ENCODE measurements at places on chromosomes 3 and 15. TPM values are rescaled to one million over a fixed set of nuclear protein-coding genes. Genes with fewer than 3 reads are reported as not detected.

DNA sequence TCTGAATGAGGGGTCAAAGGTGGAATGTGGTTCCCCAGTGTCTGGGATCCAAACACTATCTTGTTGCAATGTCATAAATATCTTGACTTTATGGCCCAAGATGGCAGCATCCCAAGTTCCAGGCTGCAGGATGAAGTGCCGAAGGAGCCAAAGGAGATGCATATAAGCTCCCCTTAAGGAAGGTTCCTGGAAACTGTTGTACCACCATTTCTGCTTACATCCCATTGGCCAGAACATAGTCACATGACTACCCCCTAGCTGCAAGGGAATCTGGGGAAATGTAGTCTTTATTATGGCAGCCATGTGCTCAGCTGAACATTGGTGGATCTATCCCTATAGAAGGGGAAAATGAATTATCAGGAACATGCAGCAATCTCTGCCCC lies 54.3 kb downstream of the BDH1 start:
- no peak for DNase-seq

DNA sequence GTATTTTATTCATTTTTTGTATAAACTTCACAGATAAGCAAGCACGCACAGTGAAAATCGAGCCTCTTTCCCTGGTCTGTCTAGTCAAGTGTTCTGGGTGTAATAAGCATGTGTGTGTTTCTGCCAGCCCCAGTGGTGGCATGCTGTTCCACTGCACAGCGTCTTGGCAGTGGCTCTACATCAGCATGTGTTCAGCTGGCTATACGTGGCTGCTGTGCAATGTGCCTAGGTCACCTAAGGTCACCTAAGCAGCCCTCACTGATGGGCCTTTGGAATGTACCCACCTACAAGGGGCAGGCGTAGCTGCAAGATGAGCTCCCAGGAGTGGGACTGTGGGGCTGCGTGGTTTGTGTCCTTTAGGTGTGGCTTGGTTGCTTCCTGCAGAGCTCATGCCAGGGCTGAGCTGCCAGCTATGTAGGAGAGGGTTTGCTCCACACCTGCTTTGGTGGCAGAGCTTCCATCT lies 4.9 kb downstream of the LIMD1 start:
- DNase-seq, result peak; percentile 74

Gene GOLGA8T
- 0.26 TPM for total RNA-seq

DNA sequence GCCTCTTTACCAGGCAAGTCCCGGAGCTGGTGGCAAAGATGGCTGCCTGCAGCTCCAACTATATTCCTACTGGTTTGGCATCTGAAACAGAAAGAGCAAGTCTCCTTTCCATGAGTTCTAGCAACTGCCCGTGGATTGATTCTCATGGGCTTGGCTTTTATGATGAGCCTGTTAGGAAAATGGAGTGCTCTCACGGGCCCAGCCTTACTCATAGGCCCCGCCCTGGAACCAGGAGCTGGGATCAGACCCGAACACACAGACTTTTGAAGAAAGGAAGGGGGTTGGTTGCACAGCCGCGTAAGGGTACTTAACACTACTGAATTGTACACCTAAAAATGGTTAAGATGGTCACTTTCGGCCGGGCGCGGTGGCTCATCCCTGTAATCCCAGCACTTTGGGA lies 2.9 kb downstream of the NRROS start:
- DNase-seq, result no peak

- DNase-seq, result peak; percentile 79
Measured at GRCh38 chr3:134794950-134795745, at the start of gene EPHB1. Gene EPHB1 (plus strand): TSS chr3:134795260.

- DNase-seq, result no peak
Measured at GRCh38 chr15:27770769-27771554, 328.2 kb downstream of the OCA2 start.

DNA sequence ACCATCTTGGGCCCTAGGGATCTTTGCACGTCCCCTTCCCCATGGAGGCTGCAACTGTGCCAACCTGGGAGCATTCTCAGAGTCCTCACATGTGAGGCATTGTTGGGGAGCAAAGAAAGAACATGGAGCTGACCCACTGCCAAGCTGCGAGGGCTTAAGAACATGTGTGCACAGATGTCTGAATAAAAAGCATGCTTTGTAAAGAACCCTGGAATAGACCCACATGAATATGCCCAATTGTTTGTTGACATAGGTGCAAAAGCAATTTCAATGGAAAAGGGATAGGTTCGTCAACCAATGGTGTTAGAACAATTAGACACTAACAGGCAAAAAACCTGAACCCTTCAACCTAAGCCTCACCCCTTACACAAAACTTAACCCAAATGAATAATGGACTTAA lies 9.3 kb downstream of the PGPEP1L start:
- no peak for DNase-seq

Gene ZNF385D
- 3.9 TPM for total RNA-seq

DNA sequence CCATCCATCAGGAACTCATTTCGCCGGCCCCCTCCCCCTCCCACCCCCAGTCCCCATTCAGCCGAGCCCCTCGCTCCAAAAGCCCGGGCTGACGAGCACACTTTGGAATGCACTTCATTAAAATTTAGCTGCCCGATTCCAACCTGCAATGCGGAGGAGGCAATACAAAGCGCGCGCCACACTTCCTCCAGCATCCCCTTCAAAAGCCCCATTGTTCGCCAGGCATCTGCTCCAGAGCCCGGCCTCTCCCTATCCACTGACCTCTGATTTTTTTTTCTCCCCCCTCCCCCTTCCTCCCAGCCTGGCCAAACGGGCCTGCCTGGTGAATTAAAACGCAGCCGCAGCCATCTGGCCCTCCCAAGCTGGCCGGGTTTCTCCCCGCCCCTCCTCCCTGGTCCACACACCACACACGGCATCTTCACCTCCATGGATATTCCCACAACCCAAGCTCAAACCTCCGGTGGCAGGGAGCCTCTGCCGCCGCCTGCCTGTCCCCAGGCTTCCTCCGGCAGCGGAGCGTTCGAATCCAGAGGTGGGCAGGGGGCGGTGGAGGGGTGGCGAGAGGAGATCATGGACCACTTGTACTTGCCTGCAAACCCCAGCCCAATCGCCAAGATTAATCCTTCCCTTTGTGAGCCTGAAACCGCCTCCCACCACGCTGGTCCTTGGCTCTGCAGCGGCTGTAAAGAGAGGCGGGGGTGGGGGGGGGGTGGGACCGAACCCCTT lies 441.3 kb downstream of the MAGI1 start:
- peak; percentile 47 for DNase-seq

Gene ZKSCAN7
- total RNA-seq, result 7.0 TPM

GRCh38 chr3:10248984-10249748 lies 907 bp downstream of the TATDN2 start:
- peak; percentile 24 for DNase-seq

Gene GADL1
- total RNA-seq, result not detected

GRCh38 chr3:187520027-187520945 lies 149.9 kb downstream of the SST start:
- DNase-seq, result no peak

DNA sequence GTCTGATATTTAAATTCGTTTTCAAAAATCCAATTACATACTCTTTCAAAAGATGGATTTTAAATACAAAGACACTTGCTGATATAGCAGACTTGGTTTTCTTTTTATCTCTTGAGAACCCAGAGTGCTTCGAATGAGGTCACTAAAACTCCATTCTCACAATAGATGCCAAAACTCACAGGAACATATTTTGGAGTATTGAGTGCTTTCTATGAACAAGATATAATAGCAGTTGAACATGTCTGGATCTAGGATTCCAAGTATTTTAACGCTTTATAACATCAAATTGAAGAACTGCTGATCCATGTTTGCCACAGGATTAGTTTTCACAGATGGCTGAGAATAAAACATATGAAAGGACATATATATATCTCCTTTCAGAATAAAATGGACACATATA lies 113.2 kb downstream of the SAMMSON start:
- no peak for DNase-seq

Gene SNRPA1
- total RNA-seq, result 26.2 TPM

DNA sequence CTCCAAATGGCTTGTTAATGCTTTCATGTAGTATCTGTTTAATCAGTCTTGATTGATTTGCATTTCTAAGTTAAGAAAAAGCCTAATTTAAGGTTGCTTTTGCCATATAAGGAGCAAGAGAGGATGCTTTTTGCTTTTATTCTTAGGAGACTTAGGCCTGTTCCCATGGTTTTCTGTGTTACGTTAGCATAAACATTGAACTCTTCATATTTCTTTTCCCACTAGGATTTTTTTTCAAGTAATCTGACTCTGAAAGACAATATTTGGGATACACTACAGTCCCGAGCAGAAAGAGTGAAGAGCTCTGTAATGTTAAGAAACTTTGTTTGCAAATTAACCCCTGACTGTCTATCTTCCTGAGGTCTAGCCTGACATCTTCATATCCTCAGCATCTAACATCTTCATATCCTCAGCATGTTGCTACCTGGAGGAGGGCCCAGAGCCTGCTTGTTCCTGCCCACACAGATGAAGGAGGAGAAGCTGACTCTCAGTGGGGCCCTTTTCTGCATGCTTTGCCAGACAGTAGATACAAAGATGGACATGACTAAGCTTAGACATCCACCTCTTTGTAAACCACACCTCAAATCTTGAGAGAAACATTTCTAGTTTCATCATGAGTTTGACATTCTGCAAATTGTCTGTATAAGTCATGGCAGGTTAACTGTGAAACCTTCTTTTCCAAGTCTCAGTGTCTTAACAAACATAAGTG lies 86.2 kb upstream of the COL6A5 start:
- no peak for DNase-seq

DNA sequence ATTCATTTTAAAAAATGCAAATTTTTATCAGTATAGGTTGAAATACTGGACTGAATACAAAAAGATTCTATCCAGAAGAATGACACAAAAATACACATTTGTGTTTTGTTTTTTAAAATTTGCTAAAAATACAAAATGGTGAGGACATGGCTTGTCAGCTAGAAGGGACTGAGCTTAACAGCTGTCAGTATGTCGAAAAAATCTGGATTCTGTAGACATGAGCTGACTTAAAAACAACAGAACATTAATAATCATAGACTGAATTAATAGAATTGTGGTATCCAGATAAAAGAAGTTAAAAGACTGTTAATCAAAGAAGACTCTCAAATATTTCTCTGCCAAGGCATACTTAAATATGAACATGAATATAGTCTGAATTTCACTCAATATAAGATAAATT lies 244.9 kb upstream of the CBLB start:
- no peak for DNase-seq

GRCh38 chr15:72153269-72154000 lies 35.2 kb downstream of the SENP8 start:
- DNase-seq, result no peak

- DNase-seq, result no peak
Measured at GRCh38 chr3:72597756-72598195, 250.5 kb downstream of the SHQ1 start.

- DNase-seq, result no peak
Measured at GRCh38 chr3:87873136-87873535, 185.7 kb downstream of the CGGBP1 start.

- DNase-seq, result no peak
Measured at GRCh38 chr3:189132231-189132671, 39.5 kb upstream of the TPRG1 start.

DNA sequence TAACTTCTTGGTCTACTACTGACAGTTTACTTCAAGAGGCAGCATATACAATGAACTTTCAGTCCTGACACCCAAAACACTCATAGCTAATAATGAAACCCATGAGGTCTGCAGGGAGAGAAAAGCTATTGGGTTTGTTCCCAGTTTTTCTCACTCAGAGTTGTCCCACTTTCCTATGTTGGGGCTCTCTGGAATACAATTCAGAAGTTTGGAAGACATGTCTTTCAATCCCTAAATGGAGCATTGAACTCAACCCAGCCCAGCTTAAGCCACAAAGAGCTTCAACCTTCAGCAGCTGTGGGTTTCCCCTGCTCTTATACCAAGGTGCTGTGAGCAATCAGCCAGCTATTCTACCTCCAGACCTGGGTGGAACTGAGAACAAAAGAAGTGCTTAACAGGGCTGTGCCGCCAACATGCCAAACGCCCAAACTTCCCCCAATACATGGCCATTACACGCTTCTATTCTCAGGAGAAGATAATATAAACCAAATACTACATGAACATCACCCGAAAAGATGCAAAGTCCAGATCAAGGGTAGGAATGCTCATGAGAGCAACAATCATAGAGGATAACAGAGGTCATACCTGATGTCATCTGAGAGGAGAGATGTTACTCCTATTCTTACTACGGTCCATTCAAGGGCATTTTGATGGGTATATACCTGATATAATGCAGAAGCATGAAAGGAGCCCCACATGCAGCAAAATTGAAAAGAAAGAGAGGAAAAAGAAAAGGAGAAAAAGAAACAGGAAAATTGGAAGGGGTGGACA lies 131.2 kb upstream of the TGFBR2 start:
- DNase-seq, result no peak

Gene PTX3
- total RNA-seq, result 13.5 TPM

Gene DUOXA2
- not detected for total RNA-seq

- DNase-seq, result peak; percentile 18
Measured at GRCh38 chr3:18900994-18901393, 247.3 kb upstream of the KCNH8 start.

Gene CYP11A1
- total RNA-seq, result 0.26 TPM

Gene C3orf70
- total RNA-seq, result 0.99 TPM

- DNase-seq, result no peak
Measured at GRCh38 chr3:189871418-189871817, 240.2 kb downstream of the TP63 start.

- no peak for DNase-seq
Measured at GRCh38 chr3:2511356-2511755, 412.7 kb downstream of the CNTN4 start.

- DNase-seq, result no peak
Measured at GRCh38 chr15:80834906-80835305, 55.7 kb downstream of the CEMIP start.

DNA sequence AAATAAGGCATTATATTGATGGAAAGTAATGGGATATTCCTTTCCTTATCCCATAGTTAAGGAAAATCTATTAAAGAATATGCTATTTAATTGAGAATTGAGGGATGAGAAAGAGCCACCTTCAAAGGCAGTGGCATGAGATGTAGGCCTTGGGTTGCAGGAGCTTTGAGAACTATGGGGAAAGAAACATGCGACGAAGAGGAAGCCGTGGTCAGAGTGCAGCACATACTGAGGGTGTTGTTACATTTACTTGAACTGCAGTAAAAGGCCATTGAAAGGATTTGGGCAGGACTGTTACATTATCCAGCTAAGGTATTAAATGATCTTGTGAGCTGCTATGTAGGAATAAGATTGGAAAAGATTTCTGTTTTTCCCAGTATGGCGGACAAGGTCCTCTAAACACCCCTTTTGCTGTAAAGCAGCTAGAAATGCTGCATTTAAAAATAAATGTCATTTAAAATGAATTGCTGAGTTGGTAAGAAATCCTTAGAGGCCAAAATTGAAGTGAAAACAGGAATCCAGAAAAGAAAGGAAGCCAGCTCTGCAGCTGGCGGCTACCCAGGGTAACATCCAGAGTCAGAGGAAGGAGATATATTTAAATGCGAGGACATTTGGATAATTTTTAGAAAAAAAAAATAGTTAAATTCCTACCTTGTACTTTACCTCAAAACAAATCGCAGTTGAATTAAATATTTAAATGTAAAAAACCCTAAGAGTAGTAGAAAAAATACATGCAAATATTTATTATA lies 61.7 kb downstream of the IL1RAP start:
- no peak for DNase-seq

GRCh38 chr3:125512135-125512920 lies 7.7 kb downstream of the SNX4 start:
- no peak for DNase-seq

- no peak for DNase-seq
Measured at GRCh38 chr3:149280671-149281349, 52.6 kb downstream of the TM4SF18 start.

Gene TTC23
- total RNA-seq, result 6.2 TPM

Measured in body of pancreas (tissue), 4 donors.